ENCODE measurements at places on chromosomes 6 and 20. TPM values are rescaled to one million over a fixed set of nuclear protein-coding genes. Genes with fewer than 3 reads are reported as not detected.

PRR18 gene
- 0.39 TPM for total RNA-seq

ANKRD66 gene
- not detected for total RNA-seq

HLA-B gene
- total RNA-seq: 149 TPM

PI16 gene
- total RNA-seq: 0.17 TPM

IL17F gene
- total RNA-seq: not detected

UNC5CL gene
- total RNA-seq: 3.3 TPM

CRIP3 gene
- total RNA-seq: 48.9 TPM

CALHM5 gene
- total RNA-seq: 0.07 TPM

SAMD10 gene
- total RNA-seq: 4.6 TPM

WASF1 gene
- 28.9 TPM for total RNA-seq

TDRD6 gene
- 0.07 TPM for total RNA-seq

ENPP5 gene
- 10.8 TPM for total RNA-seq

TSHZ2 gene
- 0.23 TPM for total RNA-seq

KIF3B gene
- 18.2 TPM for total RNA-seq

TIAM2 gene
- 19.2 TPM for total RNA-seq

SNTA1 gene
- 5.3 TPM for total RNA-seq

KIAA0408 gene
- 7.5 TPM for total RNA-seq

PRKN gene
- 0.59 TPM for total RNA-seq

CTAGE9 gene
- total RNA-seq: not detected

RNF144B gene
- 8.2 TPM for total RNA-seq

PCSK2 gene
- 0.74 TPM for total RNA-seq

ZC2HC1B gene
- total RNA-seq: not detected

NRM gene
- total RNA-seq: 31.2 TPM

DHX16 gene
- 32.2 TPM for total RNA-seq

APCDD1L gene
- 2.4 TPM for total RNA-seq

SAMD5 gene
- 0.21 TPM for total RNA-seq

MOG gene
- 1.2 TPM for total RNA-seq

HCK gene
- 1.4 TPM for total RNA-seq

ZSCAN26 gene
- 5.2 TPM for total RNA-seq

CST7 gene
- total RNA-seq: not detected

EXOC2 gene
- 40.2 TPM for total RNA-seq

BPIFB4 gene
- not detected for total RNA-seq

FLRT3 gene
- 1.0 TPM for total RNA-seq

MTFR2 gene
- 8.5 TPM for total RNA-seq

RPS6KA2 gene
- 19.2 TPM for total RNA-seq

HMGCLL1 gene
- total RNA-seq: 0.11 TPM

RCAN2 gene
- total RNA-seq: 3.9 TPM

IL20RA gene
- total RNA-seq: 1.3 TPM

FRMD1 gene
- 0.98 TPM for total RNA-seq

GHRH gene
- not detected for total RNA-seq

ADGRF1 gene
- total RNA-seq: 0.16 TPM

MANEA gene
- 7.0 TPM for total RNA-seq

CRISP2 gene
- not detected for total RNA-seq

TRIM15 gene
- total RNA-seq: 0.35 TPM

PNPLA1 gene
- not detected for total RNA-seq

NKX2-4 gene
- 0.11 TPM for total RNA-seq

PSORS1C1 gene
- total RNA-seq: 0.34 TPM

ZNF311 gene
- 3.7 TPM for total RNA-seq

BTNL2 gene
- not detected for total RNA-seq

ABHD16B gene
- not detected for total RNA-seq

NKAIN2 gene
- 0.64 TPM for total RNA-seq

ZBTB12 gene
- 24.0 TPM for total RNA-seq

ADGRF5 gene
- 0.11 TPM for total RNA-seq

GNMT gene
- total RNA-seq: 1.6 TPM

AGER gene
- total RNA-seq: 17.7 TPM
